ENCODE measurements at places on chromosomes 11 and 22. TPM values are rescaled to one million over a fixed set of nuclear protein-coding genes. Genes with fewer than 3 reads are reported as not detected.

- DNase-seq = no peak
Observed at GRCh38 chr11:112941104-112941503, 20.1 kb upstream of the NCAM1 start.

Gene ALDH3B1
- 5.4 TPM for total RNA-seq

Gene RPS19BP1
- total RNA-seq = 63.0 TPM

DNA sequence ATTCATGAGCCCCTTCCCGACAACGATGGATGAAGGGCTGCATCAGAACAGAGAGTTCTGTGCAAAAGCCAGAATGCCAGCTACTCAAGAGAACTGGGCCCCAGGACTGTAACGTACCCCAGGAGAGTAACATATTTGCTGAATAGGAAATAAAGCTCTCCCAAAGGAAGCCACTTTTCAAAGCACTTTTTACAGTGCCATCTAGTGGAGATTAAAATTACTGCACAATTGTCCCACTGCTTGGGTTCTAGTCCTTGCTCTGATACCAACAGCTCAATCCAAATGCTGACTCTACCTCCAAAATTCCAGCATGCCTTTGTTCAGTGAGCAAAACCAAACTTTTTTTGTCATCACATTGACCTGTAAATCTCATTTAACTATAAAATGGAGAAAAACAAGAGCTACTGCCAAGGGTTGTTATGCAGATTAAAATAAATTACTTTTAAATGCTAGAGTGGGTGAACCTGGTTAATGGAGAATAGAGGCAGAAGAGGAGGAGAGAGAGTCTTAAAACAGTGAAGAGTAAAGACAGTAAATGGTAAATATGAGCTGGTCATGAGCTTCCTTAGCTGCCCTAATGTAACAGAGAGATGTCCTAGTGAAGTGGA, 87.6 kb upstream of the FSHB start:
- DNase-seq = peak; percentile 21

DNA sequence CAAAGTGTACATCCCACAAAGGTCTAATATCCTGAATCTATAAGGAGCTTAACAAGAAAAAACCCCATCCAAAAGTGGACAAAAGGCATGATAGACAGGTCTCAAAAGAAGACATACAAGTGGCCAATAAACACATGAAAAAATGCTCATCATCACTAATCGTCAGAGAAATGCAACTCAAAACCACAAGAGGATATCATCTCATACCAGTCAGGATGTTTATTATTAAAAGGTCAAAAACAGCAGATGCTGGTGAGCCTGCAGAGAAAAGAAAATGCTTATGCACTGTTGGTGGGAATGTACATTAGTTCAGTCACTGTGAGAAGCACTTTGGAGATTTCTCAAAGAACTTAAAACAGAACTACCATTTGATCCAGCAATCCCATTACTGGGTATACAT, 12.7 kb downstream of the LGALS12 start:
- DNase-seq = no peak
